ENCODE measurements at places on chromosomes 11 and 22.

- no peak for DNase-seq
Measured at GRCh38 chr11:5626196-5626595, 1.4 kb downstream of the TRIM34 start.

DNA sequence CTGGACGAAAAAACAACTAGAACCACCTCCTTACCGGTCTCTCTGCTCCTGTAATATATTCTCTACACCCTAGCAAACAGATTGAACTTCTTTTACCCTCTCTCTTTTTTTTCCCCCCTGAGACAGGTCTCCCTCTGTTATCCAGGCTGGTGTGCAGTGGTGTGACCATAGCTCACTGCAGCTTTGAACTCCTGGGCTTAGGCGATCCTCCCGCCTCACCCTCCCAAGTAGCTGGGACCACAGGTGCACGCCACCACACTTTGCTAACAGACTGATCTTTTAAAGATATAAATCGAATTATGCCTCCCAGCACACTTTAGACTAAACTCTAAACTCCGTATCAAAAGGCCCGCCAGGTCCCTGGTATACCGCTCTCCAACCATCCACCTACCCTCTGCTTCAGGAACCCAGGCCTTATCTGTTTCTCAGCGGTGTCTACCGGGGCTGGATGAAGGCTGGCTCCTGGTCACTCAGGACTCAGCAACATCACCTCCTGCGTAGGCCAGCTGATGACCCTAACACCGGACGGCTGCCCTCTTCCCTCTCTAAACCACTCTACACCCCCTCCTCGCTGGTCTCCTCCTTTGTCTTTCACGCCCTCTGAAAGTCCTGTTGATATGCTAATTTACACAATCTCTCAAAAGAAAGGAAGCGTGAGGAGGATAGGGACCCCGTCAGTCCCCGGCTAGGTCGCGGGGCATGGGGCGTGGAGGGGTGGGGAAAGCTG is 745 bp downstream of the C22orf39 start:
- DNase-seq = no peak

DNA sequence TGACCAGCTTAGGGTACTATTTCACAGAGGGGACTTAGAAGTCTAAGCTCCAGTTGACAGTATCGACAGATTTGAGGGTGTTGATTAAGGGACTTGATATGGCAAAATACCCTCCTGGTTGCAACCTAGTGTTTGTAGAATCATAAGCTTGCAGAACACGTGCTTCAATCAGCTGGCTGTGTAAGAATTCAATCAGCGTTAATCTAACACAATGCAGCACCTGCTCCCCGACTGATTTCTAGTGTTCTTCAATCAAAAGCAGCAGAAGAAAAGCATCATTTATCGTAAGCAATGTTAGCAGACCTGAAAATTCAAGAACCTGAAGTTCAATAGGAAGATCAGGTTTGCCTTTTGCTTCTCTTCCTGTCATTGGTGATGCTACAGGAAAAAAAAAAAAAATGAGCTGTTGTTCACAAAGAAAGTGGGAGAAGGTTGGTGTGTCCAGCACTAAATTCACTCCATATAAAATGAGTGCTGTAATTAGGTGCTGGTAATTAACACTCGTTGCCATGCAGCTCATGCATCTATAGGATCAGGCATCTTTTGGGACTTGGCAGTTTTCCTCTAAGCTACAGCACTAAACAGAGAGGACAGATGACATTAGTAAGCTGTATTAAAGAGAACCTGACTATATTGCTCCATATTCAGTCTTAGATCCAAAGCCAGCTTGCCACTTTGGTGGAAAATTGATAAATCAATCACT is 840.3 kb downstream of the OPCML start:
- DNase-seq = no peak

- DNase-seq = peak; percentile 46
Measured at GRCh38 chr11:46513934-46514342, 79.9 kb downstream of the AMBRA1 start.

GRCh38 chr11:119624102-119624615 is 104.8 kb downstream of the NECTIN1 start:
- DNase-seq = no peak

DNA sequence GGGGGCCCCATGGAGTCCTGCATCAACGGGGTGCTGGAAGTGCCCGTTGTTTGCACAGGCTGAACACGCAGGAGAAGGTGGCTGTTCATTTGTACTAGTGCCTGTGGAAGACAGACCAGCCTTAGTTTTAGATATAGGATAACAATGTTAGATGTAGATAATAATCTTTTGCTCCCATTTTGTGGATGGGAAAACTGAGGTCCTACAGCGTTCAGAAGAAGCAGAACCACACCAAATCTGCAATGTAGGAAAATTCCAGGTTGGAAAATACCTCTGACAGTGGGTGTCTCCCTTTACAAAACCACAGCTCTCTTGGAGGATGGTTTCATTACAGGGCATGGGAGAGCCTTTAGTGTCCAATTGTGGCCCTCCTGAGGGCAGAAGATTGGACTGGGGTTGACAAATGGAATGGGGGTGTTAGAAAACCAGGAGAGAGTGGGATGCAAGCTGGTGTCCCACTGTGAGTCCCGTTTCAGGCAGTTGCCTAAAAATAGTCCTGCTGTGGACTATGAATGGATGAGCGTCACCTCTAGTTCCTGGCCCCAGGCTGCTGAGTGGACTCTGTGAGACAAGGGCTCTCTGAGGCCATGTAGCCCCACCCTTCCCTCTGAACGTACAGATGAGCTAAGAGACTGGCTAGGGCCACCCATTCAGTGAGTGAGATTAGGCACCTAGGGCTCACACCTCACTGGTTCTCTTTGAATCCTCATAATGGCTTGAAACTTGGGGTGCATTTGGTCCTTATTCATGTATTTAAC is 508.8 kb downstream of the MN1 start:
- DNase-seq = no peak

DNA sequence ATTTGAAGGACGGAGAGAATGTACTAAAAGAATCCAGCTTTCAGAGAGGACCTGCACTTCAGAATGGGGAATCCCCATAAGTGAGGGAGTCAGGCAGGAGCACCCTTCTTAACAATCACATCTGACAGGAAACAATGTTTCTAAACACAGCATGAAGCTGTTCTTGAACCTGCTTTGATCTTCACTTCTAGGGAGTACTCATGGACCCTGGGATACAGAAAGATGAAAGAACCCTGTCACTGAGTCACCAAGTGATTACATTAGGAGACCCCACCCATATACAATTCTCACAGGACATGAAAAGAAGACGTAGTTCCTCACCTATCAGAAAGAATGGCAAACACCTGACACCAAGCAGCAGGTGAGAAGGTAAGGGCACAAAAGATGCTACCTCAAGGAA is 296.9 kb upstream of the ZC3H12C start:
- DNase-seq = no peak

DNA sequence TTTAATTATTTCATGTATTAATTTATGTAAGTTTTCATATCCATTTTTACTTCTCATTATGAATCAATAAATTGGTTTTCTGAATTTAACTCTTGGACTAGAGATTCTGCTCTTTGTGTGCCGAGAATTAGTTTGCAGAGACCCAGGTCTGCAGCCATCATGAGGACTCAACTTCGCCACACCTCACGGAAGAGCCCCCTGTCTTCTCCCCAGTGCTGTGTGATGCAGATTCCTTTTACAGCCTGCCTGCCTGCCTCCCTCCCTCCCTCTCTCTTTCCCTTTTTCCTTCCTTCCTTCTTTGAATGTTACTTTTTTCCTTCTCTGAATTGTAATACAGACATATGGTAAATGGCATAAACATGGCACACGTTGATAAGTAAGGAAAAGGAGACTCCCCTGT is 947.7 kb downstream of the TBC1D22A start:
- no peak for DNase-seq

- no peak for DNase-seq
Measured at GRCh38 chr11:34249439-34249838, 108.4 kb downstream of the ABTB2 start.

DNA sequence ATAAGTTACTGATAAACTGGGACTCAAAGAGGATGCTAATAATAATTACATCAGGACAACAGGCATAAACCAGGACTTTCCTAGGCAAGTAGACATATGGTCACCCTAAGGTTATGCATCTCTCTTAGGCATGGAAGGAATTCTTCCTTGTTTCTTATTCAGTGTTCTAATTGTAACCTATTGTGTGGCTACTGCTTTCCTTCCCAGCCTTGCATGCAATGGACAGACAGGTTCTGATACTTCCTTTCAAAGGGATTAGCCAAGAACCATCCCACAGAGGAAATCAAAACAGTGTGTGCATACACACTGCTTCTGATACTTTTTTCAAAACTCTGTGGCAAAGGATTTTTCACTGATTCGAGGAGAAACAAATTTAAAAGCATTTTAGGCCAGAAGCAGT is 48.3 kb downstream of the RRAS2 start:
- DNase-seq = no peak

- no peak for DNase-seq
Measured at GRCh38 chr11:114170226-114170625, 110.7 kb downstream of the ZBTB16 start.

- DNase-seq = no peak
Measured at GRCh38 chr11:31019786-31020185, 349.8 kb downstream of the DCDC1 start.
